T47D (cell line): ENCODE measurements at places on chromosomes 7 and 10.
A peak's percentile ranks its signal among the peaks of the same experiment; 100 is the strongest.

DNA sequence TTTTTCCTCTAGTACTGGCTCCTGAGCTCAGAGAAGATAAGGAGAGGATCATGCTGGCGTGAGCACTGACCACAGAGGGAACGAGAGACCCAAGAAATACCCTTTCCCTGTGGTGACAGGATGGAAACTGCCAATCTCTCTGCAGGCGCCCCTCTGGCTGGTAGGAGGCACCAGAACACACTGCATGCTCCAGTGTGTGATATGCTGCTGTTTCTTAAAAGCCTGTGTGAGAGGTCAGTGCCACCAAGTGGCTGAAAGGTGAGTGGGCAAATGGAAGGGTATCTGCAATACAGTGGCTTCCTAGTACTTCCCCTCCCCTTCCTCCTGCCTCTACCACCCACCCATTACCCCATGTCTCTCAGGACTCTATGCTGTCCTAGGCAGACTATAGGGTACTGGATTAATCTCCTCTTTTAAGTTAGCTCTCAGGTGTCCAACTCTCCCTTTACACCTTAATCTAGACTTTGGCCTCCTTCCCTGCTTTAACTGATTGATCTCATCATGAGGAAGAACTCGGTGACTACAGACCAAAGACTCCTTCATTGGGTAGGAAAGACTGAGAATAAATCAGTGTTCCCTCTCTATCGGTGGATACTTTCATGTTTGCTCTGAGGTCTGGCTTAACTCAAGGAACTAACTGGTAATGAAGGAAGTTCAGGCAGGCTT lies 283.6 kb downstream of the ADRA2A start:
- no peak for DNase-seq

- peak; percentile 93 for DNase-seq
These were observed 18.9 kb upstream of the NRBF2 start for GRCh38 chr10:63114031-63114814.

GRCh38 chr7:54260941-54261371 lies 281.2 kb upstream of the VSTM2A start:
- DNase-seq: no peak

DNA sequence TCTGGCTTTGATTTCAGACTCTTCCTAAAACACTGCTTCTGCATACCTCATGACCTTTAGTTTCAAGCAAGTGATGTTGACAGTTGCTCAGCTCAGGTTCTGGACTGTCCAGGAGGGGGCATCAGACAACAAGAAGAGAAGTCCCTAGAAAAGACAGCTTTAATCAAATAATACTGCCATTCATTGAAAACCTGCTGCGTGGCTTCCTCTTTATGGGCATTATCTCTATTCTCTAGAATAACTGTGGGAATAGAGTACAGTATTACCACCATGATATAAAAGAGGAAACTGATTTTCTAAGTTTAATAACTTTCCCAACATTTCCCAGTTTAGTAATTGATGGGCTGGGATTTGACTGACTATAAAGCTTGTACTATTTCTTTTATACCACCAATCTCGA lies 170.4 kb downstream of the SNX13 start:
- peak; percentile 44 for DNase-seq

- no peak for DNase-seq
These were observed 175.2 kb upstream of the ASAH2 start for GRCh38 chr10:50426485-50426884.

GRCh38 chr10:62388328-62388727 lies 14.2 kb downstream of the ZNF365 start:
- DNase-seq: no peak

GRCh38 chr7:1533255-1533546 lies 2.7 kb downstream of the MAFK start:
- DNase-seq: no peak

- no peak for DNase-seq
These were observed 81.5 kb downstream of the SRPK2 start for GRCh38 chr7:105307163-105307672.

- no peak for DNase-seq
These were observed 184.0 kb downstream of the GFRA1 start for GRCh38 chr10:116088985-116089384.

- DNase-seq: no peak
These were observed 100.1 kb downstream of the CACNB2 start for GRCh38 chr10:18240185-18240882.
